ENCODE measurements at places on chromosomes 6 and 20.
A peak's percentile ranks its signal among the peaks of the same experiment; 100 is the strongest.

- no peak for DNase-seq
Observed at GRCh38 chr20:10940941-10941340, 267.1 kb upstream of the JAG1 start.

- no peak for DNase-seq
Observed at GRCh38 chr6:3500262-3501014, 43.6 kb upstream of the SLC22A23 start.

- DNase-seq, result no peak
Observed at GRCh38 chr20:57475388-57476083, 49.4 kb downstream of the CTCFL start.

DNA sequence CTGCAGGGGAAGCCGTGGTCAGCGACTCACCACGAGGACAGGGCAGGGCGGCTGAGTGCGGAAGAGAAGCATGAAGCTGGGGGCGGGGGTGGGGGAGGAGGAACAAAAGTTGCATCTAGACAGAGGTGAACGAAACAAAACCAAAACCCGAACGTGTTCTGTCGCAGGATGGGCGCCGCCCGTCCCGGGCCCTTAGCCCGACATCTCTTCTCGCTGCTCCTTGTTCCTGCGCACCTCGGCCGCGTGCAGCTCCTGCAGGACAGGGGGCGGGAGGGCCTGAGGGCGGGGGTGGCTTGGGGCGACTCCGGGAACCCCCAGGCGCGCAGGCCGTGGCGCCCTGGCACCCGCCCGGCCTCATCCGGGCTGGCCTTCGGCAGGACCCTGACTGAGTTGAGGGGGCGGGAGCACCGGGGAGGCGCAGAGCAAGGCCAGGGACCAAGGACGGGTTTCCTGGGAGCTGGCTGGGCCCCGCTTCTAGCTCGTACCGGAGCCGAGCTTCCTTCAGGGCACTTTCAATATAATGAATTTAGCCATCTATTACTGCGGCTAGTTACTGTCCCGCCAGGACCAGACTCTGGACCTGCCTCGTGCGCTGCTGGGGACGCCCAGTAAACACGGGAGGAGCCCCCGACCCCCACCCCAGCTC lies 12.0 kb downstream of the STMN3 start:
- DNase-seq, result no peak

DNA sequence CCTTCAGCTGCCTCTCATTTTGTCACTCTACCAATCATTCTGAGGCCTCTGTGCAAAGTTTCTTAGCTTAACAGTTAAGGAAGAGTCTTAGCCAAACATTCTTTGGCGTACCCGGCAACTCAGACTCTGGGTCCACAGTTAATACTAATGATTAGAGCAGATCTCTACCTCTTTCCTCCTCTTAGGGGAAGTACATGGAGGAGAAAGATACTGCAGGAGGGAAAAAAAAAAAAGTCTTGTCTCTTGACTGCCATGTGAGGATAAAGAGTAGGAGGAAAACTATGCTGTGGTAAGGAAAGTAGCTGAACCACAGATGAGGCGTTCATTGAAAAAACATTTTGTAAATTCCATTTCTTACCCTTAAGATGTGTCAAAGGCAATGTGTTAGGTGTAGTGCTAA lies 44.0 kb upstream of the MARCKS start:
- no peak for DNase-seq

GRCh38 chr6:34602318-34603111 lies 46.4 kb upstream of the SPDEF start:
- no peak for DNase-seq

DNA sequence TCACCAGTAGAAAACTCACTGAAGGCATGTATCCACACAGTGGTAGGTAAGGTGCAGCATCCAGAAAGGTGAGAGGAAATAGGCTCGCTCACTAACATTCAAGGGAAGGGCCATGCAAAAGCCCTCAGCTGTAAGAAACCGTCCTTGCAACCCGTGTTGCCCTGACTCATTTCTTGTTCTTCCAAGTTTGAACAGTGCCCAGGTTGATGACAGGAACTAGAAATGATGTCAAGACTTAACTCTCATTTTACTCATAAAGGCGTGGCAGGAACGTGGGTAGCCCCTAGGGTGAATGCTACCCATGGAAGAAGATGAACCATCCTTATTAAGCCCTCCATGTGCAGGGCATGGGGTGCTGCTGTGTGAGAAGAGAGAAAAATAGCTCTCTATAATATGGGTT lies 187.6 kb downstream of the CD83 start:
- DNase-seq, result no peak

DNA sequence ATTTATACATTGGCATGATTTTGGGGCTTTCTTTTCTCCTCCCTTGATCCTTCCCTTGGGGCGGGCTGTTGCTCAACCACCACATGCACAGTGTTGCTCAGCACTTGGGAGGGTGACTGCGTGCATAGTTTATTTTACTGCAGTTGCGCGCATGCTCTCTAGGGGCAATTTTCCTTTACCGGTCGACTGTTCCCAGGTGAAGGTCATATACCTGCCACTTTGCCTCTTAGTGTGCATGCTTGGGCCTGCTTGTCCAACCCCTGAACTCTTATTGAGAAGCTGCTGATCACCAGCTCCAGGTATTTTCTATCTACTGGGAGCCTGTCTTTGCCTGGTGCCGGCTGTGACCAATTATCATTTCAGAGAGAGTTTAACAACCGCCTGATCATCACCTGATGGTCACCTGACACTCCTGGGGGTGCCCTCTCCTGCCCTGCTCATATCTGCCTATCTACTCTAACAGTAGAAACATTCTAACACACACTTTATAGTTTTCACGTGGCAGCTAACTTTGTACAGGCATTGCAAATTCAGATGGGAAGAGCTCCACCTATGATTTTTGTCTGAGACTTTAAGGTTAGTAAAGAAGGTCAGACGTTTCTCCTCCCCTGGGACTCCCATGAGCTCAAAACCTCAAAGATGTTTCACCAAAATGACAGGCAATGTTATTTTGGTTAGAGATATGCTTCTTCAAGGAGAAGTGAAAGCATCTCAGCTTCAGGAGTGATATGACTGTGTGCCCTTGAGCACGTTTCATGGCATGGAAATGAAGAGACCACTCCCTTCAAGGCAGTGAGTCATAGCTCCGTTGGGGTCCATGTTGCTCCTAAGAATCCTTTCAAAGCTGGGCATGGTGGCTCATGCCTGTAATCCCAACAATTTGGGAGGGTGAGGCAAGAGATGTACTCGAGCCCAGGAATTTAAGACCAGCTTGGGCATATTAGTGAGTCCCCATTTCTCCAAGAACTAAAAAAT lies 227.5 kb upstream of the MYLIP start:
- no peak for DNase-seq

DNA sequence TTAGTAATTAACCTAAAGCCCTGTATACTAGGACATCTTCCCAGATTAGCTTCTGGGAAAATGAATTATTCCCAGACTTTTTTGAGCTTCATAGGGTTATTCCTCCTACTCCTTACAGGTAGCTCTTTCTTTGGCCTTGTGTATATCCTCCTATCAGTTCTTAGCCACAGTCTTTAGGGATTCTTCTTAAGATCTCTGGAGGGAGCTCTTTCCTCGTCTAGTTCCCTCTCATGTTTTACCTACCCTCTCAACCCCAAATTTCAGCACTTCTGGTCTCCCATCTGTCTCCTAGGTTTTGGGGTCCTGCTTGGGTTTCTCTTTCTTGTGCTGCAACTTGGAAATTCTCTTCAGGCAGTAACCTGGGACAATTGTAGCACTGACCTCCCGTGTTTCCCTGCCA lies 46.4 kb upstream of the SLC35B3 start:
- no peak for DNase-seq

- DNase-seq, result no peak
Observed at GRCh38 chr6:166501246-166501645, 85.2 kb downstream of the RAMACL start.

DNA sequence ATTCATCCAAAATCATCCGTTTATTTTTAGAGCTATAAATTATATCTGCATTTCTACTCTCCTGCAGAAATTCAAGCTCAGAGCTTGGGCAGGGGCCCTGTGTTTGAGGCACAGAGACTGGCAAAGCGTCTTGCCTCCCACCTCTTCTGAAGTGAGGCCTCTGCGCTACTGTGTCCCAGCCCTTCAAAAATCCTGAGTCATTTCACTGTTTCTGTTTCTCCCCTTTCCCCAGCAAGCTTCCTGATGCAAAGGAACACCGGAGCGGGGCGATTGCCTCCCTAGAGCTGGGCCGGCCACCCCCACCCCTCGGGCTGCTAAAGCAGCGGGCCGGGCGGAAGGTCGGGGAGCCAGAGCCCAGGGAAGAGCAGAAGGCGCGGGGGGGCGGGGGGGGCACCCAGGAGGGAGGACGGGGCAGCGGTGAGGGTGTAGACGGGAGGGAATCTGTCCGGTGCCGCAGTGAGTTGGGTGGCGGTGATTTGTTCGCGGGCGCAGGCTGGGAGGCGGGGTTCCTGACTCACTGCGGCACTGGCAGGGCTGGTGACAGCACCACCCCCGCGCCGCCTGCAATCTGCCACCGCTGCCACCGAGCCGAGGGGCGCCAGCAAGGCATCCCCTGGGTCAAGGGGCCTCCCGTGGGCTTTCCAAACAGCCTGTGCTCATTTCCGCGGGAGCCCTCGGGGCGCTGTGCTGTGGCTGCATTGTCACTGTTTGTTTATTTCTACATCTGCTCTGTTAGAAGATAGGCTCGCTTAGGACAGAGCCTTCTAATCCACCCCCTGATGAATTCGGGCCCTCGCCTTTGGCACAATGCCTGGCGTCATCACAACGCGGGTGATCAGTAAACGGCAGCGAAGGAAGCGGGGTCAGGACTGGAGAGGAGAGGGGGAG lies 46.5 kb upstream of the SNAP25 start:
- DNase-seq, result peak; percentile 27

DNA sequence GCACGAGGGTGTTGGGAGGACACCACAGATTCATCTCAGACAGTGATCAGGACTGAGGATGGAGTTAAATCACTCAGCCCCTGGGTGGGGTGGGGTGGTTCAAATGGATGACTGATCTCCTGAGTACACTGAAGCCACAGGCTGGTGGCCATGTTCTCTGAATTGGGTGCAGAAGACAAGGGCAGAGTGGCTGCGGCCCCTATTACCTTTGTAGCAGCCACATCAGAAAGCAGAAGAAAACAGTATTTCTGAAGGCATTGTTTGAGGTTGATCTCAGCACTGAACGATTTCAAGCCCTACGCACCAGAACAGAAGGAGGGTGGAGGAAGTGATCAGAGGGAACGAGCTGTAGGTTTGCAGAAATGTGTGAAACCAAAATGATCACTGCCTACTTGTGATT lies 71.6 kb downstream of the SH3BGRL2 start:
- DNase-seq, result no peak

GRCh38 chr6:160420253-160420968 lies 72.2 kb downstream of the SLC22A3 start:
- DNase-seq, result no peak

GRCh38 chr6:24743265-24743943 lies 24.4 kb upstream of the C6orf62 start:
- DNase-seq, result no peak

- no peak for DNase-seq
Observed at GRCh38 chr6:42257614-42258013, 40.0 kb upstream of the MRPS10 start.

DNA sequence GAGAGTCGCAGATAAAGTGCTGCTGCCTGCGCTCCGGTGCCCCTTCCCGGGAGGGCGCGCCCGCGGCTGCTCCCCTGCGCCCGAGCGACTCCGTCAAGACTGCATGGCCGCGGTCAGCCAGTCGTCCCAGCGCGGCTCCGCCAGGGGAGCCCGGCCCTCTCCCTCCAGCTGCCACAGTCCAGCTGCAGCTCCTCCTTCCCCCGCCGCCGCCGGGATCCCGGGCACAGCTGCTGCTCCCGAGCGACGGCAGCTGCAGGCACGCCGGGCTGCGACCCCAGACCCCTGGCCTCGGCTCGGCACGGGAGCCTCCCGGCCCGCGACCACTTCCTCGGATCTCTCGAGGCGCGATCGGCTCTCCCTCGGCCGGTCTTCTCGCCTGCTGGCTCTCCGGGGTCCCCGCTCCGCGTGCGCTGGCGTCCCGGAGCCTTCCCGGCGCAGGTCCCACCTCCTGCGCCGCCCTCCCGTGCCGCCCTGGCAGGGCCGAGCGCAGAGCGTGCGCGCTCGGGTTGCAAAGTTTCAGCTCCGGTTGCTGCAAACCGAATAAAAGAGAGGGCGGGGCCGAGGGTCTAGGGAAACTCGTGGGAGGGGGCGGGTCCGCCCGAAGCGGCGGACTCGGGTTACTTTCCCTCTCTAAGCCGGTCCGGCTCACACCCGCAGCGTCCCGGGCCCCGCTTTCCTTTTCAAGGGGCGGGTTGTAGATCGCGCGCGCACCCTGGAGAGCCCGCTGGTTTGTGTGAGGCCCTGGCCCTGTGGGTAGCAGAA lies at the start of gene CNKSR3:
CNKSR3 (minus strand) TSS at position 542 of the 762 bp plus-strand sequence. CDS start 571 bp downstream, outside the sequence.
- DNase-seq, result peak; percentile 78
